Foreskin melanocyte (primary cell): ENCODE measurements at places on chromosomes 7 and 10.

DNA sequence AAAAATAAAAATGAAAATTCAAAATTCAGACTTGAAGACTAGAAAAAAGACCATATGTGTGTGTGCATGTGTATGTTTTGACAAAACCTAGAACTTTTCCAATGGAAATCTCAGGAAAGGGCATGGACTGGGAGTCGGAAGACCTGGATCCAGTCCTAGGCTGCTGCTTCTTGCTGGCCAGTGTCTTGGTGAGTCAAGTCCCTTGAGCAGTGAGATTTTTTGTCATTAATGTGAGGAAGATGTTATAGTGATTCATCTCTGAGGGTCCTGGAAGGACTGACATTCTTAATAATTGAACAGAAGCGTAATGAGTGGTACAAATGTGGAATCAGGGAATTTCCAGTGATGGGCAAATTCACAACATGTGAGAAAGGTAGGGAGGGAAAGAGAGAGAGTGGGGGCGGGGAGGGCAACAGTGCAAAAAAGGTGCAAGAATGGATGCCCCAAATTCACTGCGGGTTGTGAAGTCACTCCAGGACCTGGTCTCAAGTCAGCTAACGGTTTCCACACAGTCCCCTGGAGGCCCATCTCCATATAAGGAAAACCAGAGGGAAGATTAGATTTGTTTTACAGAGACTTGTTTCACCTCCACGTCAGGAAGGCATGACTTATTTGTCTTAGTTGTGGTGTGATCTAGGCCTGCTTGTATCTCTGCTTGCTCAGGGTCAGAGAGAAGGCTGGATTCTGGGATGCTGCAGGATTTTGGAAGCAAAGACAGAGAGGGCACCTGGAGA is 201.7 kb downstream of the BUB3 start:
- DNase-seq: no peak

DNA sequence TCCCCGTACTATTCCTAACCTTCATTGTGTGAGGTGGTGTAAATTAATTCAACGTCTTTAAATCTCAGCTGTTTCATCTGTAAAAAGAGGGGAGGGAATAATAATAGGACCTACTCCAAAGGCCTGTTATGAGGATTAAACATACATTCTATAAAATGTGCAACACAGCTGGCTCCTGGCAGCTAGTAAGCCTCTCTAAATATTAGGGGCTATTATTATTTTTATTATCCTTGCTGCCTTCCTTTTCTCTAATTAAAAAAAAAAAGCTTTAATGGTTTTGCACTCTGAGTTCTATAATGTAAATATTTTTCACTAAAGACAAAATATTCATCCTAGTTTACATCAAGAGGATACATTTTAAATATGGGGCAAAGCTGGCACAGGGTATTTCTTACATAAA is 19.5 kb downstream of the EXOC4 start:
- no peak for DNase-seq

- no peak for DNase-seq
Observed at GRCh38 chr7:112036071-112036470, 170.1 kb downstream of the DOCK4 start.

- no peak for DNase-seq
Observed at GRCh38 chr10:104318810-104319741, 19.2 kb downstream of the ITPRIP start.

DNA sequence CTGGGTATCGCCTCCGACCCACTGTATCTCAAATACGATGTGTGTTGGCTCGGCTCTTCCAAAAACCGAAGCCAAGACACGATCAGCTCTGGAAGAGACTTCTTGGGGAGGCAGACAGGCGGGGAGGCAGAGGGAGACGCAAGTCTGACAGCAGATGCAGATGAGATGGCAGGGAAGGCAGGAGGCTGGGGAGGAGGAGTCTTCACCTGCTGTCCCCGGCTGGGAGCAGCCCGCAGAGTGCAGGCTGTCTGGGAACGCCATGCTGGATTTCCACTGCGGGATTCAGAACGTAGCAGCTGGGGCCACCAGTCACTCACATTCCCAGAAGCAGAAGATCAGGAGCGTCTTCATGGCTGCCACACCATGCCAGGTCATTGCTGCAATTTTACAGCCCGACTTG is 29.4 kb downstream of the CTBP2 start:
- no peak for DNase-seq

GRCh38 chr10:132248455-132249225 is 59.1 kb downstream of the STK32C start:
- DNase-seq: no peak

- no peak for DNase-seq
Observed at GRCh38 chr10:93280121-93280698, 201.9 kb downstream of the MYOF start.

DNA sequence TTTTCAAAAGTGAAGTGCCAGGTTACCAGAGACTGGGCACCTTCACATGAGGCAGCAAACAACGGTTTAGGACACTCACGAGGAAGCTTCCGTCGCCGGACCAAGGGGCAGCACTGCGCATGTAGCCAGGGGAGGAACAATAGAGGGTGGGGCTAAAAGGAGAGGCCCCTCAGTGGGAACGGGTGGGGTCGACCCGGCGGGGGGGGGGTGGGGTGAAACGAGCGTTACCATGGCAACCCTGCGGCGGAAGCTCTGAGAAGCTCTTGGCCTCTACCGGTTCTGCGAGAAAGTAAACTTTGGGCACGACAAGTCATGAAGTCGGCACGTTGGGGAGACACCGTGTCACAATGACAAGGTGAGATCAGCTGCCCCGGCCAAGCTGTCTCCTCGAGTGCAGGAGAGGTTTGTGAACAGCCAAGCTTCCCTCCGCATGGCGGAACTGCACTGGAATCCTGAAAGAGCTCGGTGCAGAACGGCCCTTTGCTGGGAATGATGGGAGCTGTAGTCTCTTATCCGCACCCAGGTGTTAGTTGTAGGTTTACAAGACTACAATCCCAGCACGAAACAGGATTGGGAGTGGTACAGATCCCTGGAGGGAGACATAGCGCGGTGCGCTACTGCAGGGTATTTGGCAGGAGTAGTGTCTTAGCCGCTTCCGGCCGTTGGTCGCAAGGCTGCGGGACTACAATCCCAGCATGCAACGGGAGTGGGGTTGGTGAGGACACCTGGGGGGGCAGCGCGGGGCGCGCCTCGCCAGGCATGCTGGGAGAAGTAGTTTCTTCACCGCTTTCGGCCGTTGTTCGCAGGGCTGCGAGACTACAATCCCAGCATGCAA is 72.8 kb upstream of the ZNF722 start:
- DNase-seq: peak; percentile 18

DNA sequence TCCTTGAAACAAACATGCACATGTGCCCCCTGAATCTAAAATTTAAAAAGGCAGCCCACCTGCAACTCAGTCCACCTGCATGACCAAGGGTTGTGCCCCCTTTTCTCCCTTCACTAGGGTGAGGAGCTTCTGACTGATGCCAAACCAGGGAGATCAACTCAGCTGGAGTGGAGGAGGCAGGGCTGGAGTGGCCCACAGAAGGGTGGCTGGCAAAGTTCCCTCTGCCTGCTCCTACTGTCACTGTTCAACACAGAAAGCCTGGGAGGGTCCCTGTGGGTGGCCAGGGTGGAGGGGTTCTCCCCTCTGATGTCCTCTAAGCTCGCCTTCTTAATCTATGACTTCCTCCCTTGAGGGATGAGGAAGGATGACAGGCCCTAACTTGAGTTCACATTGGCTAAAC is 55.7 kb upstream of the ANTXRL start:
- DNase-seq: no peak

DNA sequence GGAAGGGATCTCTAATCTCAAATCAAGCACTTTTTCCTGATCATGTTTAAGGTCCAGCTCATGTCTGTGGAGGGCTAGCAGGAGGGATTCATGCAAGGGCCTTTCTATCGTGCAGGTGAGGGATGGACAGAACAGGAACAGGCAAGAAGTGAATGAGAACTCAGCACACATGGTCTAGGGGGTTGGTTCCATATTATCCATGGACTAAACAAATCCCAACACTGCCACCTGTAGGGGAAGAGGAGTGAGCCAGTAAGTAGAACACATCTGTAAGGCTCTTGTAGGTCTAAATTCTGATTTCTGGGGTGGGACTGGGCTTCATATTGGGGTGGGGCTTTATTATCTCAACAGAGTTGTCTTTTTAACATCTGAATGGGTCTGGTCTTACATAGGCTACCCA is 138.0 kb upstream of the TARP start:
- DNase-seq: no peak

GRCh38 chr10:92886334-92886961 is 38.1 kb downstream of the EXOC6 start:
- DNase-seq: no peak

DNA sequence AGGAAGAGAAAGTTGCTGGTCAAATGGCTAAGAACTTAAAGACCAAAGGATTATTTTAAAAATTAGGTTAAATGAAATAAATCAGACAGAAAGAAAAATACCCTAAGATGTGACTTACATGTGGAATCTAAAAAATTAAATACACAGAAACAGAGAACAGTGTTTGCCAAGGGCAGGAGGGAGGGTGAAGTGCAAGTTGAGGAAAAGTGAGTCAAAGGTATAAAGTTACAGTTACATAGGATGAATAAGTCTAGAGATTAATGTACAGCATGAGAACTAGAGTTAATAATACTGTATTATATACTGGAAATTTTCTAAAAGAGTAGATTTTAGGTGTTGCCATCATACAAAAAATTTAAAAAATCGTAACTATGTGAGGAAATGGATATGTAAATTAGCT is 146.3 kb downstream of the MDFIC start:
- DNase-seq: no peak

DNA sequence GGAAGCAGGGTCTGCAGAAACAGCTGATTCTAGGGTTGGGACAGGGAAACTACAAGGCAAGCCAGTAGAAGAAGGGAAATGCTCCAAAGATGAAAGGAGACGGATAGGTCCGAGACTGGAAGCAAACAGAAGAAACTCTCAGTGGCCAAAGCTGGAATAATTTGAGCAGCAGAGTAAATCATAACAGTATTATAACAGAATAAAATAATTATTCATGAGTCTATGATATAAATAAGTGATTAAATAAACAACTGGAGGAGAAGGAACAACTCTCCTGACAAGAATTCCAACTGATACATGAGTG is 27.6 kb downstream of the EZH2 start:
- no peak for DNase-seq

- no peak for DNase-seq
Observed at GRCh38 chr7:151229249-151229648, 2.2 kb upstream of the ABCF2 start.

GRCh38 chr10:113764582-113764981 is 13.1 kb downstream of the PLEKHS1 start:
- no peak for DNase-seq

DNA sequence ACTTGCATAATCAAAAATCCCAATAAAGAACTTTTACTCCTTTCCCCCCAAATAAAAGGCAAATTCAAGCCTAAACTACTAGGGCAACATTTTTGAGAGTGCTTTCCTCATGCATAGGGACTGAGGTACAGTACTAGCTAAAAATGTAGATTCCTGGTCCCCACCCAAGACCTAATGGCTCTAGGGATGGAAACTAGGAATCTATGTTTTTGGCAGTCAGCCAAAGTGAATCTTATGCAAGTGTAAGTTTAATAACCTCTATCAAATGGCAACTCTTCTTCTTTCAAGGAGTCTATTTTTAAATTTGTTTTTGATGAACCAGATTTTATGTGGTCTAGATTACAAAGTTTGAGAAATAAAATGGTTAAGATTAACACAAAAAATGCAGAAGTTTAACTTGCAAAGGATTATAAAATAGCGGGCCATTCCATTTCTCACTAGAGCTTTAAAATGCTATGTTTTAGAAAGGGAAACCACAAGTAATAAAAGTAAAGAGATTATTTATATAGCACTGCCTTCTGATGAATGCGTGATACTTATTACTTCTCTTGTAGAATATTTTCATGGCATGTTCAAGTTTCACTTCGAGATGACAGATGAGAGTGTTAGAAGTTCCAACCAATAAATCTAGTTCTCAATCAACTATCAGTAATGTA is 70.4 kb upstream of the MDFIC start:
- DNase-seq: no peak

DNA sequence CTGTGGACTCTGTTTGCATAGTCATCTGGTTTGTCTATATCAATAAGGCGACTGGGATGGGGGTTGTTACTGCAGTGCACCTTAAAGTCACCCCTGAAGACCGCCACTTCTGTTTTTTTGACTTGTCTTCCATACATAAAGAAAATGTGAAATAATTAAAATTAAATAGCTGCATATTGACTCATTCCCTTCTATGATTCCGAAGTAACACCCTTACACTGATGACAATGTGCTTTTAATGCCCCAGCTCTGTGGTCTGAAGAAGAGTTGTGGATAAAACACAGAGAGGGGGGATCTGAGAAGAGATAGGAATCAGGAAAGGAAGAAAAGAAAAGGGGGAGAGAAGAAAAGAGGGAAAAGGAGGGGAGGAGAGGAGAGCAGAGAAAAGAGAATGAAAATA is 796.9 kb upstream of the MBL2 start:
- no peak for DNase-seq

- no peak for DNase-seq
Observed at GRCh38 chr10:11162828-11163599, 145.3 kb downstream of the CELF2 start.

DNA sequence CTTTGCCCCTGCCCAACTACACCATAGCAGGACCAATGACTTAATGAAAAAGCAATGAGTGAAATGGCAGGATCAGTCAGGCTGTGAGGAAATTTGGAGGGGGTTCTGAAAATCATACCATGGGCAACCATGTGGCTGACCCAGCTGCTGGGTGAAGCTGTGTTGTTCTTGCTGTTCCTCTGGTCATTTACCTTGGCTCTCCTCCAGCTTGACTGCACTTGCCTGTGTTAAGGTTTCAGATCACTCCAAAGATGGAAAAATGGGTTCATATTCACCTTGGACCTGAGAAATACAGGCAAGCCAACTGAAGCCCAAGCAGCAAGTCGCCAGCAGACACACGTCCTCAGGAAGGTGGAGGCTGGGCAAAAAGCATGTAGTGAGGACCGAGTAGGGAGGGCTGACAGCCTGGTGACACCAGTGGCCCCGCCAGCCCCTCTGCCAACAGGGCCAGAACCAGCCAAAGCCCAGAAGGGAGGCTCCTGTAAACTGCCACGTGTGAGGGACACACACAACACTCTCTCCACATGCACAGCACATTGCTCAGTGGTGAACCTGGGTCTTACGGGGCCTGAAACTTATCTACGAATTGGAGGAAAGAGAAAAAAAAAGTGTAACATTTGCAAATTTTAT is 40.1 kb downstream of the PARP12 start:
- DNase-seq: no peak

DNA sequence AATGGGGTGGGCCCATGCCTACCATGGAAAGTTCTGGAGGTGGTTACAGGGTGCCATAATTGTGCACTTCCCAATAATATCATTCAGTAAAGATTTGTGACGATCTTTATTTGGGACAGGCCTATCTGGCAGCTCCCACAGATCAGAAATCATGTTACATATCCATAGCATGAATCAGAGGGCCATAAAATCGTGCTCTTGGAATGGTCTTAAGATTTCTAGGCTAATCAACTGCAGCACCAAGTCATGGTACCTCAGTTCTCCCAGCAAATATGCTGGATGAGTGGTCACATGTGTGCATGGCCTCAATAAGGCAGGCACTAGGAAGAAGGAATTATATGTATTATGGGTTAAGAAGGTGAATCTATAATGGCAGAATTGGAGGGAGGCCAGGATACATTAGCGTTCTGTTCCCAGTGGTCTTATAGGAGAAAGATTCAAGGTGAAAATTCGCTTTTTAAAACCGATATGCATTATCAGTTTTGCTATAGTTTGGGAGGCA is 134.7 kb downstream of the NRP1 start:
- DNase-seq: no peak
